ENCODE measurements at places on chromosomes 11 and 22.

DNA sequence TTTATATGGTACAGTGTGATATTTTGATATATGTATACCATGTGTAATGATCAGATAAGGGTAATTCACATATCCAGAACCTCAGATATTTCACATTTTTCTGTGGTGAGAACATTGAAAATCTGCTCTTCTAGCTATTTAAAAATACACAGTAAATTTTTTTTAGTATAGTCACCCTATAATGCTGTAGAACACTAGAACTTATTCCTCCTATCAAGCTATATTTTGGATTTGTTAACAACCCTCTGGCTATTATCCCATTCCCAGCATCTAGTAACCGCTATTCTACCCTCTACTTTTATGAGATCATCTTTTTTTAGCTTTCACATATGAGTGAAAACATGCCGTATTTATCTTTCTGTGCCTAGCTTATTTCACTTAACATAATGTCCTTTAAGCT lies 65.5 kb upstream of the SYT9 start:
- DNase-seq, result peak; percentile 7

DNA sequence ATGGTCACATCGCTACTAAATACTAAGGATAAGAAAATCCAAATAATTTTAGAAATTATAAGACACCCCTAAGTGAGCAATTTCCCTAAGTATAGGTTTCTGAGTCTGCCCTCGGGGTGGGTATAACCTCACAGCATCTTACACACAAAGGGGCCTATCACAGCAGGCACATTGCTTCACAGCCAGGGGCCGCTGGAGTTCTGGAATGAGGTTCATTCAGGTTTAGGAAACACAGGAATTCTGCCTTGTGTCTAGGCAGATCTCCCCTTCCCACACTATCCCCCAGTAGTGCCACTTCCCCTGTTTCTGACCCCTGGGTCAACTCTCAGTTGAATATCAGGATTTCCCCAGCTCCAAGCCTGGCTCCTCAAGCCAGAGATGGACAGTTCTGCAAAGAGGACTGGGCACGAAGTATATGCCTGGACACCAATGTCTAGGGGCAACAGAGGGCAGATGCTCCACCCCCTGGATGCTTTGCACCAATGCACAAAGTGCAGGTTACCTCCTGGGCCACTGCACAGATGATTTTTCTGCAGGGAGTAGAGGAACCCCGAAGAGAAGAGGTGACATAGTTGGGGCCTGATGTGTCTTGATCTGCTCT lies 11.4 kb downstream of the TUBA8 start:
- no peak for DNase-seq

- DNase-seq, result no peak
These were observed 9.8 kb upstream of the CECR2 start for GRCh38 chr22:17359501-17359900.

DNA sequence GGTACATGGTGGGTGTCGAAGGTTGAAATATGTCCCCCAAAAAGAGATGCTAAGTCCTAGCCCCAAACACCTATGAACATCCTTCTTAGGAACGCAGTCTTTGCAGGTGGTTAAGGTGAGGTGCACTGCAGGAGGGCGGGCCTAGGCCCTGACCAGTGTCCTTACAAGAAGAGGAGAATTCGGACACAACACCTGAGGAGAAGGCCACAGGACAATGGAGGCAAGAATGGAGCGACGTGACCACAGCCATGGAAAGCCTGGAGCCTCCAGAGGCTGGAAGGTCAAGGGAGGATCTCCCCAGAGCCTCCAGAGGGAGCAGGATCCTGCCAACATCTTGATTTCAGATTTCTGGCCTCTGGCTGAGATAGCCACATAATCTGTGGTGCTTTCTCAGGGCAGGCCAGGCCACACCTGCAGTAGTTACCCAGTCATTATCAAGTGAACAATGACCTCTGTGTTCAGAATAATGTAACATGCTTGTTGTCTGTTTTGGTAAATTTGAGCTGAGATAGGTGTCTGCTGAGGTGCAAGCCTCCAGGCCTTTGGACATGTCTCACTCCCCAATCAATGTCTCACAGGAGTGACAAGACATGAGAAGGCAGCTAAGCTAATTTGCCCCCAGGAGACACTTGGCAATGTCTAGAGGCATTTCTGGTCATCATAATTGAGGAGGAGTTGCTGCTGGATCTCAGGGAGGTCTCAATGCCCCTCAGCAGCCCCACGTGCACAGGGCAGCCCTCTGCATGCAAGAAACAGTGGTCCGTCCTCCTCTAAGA lies 498.9 kb downstream of the BRD1 start:
- DNase-seq, result no peak

DNA sequence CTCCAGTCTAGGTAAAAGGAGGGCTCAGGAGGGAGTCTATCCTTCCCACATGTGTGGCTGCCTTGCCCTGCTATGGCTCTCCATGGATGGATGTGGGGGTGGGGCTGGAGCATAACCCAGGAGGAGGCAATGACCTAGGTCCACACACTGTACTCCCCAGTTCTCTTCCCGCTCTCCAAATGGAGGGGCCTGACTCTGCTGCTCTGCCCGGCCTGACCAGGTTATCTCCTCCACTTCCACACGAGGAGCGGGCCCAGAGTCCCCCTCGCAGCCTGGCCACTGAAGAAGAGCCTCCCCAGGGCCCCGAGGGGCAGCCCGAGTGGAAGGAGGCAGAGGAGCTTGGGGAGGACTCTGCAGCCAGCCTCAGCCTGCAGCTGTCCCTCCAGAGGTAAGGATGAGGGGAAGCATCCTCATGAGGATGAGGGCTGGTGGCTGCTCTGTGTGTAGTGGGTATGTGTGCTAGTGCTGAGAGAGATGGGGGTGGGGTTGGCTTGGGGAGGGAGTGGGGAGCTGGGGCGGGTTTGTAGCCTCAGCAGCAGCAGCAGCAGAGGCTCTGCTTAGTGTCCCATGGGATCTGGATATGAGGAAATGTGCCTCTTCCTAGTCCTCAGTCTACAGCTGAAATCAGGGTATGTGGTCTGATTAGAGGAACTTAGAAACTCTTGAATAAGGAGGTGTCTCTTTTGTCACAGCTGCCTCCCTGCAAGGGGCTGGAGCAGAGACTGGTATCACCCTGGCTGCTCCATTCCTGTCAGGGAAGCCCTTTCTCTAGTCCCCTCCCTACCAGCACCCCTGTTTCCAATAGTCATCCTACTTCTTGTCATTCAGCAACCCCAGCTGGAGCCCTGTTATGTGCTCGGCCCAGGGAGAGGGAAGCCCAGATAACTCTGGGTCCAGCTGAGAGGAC lies 54.1 kb downstream of the CEP164 start:
- no peak for DNase-seq

- DNase-seq, result no peak
These were observed 1.6 kb upstream of the PAX6 start for GRCh38 chr11:31812383-31813381.

DNA sequence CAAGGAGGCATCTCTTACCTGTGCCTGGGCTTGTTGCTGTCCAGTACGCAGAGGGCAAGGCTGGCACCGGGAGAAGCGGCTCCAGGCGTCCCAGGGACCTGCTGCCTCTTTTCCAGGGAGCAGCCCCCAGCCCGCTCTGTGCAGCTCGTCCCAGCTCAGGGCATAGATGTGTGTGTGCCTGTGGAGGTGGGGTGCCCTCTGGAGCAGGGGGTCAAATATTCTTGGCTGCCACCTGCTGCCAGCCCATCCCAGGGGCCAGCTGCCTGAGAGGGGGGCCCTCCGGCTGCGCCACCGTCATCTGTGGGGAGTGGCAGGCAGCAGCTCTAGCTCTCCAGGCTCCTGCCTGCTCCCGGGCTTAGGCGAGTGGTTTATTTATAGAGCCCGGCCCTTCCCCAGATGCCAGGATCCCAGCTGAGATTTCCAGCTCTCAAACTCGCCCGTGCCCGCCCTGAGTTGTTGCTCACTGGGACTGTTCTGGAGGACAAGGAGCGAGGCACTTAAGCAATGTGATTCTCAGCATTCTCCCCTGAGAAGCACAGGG lies 87.5 kb downstream of the RTL6 start:
- no peak for DNase-seq

DNA sequence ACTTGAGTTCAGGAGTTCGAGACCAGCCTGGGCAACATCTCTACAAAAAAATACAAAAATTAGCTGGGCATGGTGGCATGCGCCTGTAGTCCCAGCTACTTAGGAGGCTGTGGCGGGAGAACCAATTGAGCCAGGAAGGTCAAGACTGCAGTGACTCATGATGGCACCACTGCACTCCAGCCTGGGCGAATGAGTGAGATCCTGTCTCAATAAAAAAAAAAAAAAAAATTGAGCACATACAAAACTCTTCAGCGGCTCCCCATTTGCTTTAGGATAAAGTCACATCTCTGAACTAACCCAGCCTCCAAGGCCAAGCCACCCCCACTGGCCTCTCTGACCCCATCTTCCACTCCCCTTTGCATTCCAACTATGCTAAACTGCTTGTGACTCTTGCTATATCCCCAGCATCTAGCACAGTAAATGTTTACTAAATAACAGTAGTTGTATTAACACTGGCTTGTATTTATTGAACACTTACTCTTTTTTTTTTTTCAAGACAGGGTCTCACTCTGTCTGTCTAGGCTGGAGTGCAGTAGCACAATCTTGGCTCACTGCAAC lies 28.9 kb downstream of the CREB3L1 start:
- DNase-seq, result no peak

GRCh38 chr22:40951795-40952605 lies 822 bp downstream of the RBX1 start:
- no peak for DNase-seq

- DNase-seq, result no peak
These were observed 1078.3 kb downstream of the FAM181B start for GRCh38 chr11:81655351-81655750.

- DNase-seq, result peak; percentile 67
These were observed 3.3 kb upstream of the BCL9L start for GRCh38 chr11:118928870-118929500.

- no peak for DNase-seq
These were observed 20.8 kb downstream of the SELENOO start for GRCh38 chr22:50221410-50222300.

GRCh38 chr11:35167426-35167954 lies 28.5 kb downstream of the CD44 start:
- no peak for DNase-seq

DNA sequence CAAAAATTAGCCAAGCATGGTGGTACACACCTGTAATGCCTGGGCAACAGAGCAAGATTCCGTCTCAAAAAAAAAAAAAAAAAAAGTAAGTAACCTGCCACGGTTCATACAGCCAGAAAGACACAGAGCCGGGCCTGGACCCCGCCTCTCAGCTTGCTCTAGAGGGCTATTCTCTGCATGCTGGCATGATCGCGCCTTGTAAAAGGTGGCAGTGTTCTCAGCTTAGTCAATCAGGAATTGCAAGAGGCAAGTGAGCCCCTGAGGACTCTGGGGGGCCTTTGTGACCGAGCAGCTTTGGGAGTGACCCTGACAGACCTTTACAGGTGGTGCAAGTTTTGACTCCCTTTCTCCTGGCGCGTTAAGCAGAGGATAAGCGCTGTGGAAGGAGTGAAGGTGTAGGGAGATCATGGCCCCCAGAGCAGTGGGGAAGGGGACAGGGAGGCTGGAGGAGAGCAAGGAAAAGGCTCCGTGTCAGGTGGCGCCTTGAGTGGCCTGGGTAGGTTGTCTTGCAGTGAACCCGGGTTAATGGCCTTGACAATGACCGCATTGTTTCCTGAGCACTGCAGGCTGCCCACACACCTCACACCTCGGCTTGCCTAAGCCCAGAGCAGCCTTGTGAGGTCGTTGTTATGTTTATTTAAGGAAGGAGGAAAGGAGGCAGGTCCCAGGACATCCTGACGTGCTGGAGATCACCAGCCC lies 48.9 kb downstream of the CDPF1 start:
- no peak for DNase-seq

DNA sequence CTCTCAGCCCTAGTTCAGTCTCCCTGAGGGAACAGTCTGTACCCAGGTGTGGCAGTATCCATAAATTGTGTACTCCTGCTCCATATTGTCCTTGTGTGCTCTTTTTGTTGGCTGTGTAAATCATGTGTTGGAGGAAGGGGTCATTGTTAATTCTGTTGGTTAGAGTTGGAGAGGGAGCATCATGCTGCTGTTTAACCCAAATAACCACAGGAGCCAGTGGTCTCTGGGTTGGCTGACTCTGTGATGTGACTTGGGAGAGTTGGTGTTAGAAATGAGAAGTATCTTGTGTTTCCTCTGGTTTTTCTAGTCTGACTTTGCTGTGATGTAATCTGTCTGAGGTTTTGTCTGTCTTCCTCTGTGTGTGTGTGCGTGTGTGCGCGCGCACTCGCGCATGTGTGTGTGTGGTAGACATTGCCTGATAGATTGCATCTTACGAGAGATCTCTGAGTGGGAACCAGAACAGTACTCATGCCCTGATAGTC lies 30.5 kb downstream of the CTNND1 start:
- DNase-seq, result peak; percentile 85

- no peak for DNase-seq
These were observed 17.8 kb downstream of the FIBIN start for GRCh38 chr11:27011560-27012233.

DNA sequence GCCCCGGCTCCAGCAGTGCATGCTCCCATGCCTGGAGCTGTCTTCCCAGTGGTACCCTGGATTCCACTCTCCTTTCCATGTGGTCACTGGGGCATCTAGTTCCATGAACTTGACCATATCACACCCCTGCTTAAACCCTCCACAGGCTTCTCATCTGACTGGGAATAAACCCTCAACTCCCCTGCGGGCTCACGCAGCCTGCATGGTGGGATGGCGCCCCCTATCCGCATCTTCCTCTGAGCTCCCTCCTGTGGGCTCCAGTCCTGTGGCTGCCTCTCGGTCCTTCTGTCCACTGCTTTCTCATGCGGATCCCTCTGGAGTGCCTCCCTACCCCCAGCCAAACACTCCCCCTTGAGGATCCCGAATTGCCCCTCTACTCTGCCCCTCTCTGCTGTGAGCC lies 41.4 kb upstream of the TTLL12 start:
- DNase-seq, result peak; percentile 58

DNA sequence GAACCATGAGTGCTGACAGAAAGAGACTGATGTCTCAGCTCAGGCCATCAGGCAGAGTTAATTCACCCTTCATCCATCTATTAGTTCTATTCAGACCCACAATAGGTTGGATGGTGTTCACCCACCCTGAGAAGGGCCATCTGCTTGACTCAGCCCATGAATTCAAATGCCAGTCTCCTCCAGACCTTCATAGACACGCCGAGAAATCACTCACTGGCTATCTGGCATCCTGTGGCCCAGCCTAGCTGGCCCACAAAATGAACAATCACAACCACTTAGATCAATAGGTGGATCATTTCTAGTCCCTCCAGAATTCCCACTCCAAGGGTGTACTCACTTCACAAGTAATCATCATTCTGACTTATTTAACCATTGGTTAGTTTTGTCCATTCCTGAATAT lies 58.2 kb downstream of the MYEOV start:
- peak; percentile 35 for DNase-seq

DNA sequence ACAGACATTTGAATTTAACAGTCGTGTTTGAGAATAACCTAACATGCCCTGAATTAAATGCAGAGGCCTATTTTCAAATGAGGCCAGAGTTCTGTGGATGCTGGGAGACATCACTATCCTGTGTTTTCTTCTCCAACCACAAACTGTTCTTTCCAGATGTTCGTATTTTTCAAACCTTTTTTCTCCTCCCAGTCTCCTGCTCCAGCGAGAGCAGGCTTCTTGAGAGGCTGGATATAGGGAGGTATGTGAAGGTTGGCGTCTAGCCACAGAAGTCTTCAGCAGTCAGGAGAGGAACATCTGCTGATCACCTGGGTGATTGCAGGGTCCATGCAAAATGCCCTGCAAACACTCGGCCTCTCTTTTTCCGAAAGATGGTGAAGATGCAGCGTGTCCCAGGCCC lies 126.3 kb downstream of the C11orf91 start:
- no peak for DNase-seq
